ENCODE measurements at places on chromosomes 16 and 17.

GRCh38 chr17:50689956-50690886, 17.5 kb downstream of the ANKRD40 start:
- DNase-seq: no peak

GRCh38 chr17:8887834-8888703, 20.6 kb upstream of the PIK3R6 start:
- no peak for DNase-seq

DNA sequence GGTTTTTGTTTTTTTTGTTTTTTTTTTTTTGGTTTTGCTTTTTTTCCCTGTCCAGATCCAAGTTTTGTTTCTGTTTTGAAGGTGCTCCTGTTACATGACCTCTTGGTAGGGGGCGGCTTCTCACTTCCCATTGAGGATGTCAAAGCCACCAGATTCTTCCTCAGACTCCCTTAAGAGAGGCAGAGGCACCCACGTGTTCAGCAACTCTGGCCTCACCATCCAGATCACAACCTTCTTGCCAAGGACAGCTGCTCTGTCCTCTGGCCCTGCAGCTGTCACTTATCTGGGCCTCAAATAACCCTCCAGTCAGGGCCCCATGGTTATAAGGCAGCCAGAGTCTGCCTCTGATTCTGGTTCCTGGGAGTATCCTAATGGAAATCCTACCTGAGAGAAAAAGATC, 208.5 kb downstream of the STX8 start:
- DNase-seq: no peak

GRCh38 chr16:82965808-82966207, 339.0 kb downstream of the CDH13 start:
- no peak for DNase-seq

GRCh38 chr17:82399041-82399441, 19.1 kb upstream of the HEXD start:
- no peak for DNase-seq

DNA sequence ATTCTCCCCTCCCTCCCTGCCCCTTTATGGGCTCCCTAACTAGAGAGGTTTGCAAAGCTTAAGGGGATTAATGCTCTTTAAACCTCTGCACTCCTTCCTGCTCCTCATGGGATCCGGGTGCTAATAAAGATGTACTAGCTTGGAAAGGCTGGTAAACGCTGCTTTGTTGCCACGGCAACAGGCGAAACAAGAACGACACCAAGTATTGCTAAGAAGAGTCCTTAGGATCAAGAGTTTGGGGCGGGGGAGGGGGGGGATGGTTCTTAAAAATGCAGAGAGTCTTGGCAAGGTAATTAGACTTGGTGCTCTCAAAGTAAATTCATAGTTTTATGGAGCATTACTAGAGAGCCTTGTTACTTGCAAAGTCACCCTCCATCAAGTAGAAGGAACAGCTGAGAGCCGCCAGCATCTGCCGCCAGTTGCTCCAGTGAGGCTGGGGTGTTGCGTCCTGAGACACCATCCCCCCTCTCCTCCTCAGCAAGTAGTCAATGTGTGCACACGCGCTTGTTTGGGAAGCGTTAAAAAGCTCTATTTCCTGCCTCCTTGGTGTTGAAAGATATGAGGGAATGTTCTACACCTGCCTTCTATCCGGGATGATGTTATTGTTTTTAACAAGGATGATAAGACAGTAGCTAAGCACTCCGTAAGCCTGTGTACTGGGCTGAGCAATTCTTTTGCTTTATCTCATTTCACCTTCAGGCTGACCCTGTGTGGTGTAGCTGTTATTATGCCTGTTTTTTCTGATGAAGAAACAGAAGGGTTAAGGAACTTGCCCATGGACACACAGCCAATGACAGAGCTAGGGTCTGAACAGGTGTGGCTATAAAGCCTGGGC, 190.9 kb downstream of the CCDC182 start:
- DNase-seq: no peak

DNA sequence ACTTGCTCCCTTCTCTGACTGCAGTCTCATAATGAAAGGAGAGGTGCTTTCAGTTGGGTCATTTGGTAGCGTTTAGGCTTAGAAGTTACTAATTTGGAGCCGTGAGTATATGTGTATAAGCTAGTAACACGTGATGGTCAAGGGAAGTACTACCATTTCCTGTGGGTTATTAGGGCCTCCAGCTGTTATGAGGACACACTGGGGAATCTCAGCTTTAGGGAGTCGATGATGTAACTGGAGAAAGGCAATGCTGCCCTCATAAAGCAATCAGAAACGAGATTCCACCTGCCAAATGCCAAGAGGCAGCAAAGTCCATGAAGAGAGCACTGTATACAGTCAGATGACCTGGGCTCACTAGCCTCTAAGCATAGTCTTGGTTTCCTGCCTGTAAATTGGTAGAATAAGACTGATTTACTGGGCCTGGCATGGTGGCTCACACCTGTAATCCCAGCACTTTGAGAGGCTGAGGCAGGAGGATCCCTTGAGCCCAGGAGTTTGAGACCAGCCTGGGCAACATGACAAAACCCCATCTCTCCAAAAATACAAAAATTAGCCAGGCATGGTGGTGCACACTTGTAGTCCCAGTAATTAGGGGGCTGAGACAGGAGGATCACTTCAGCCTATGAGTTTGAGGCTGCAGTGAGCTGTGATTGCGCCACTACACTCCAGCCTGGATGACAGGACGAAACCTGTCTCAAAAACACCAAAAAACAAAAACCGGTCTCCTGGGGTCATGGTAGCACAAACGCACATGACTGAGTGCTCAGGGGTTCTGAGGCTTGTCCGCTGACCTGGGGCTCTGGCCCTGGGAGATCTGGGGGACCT, 53.0 kb downstream of the SF3B3 start:
- no peak for DNase-seq

GRCh38 chr17:74274709-74275340, 791 bp downstream of the DNAI2 start:
- no peak for DNase-seq

DNA sequence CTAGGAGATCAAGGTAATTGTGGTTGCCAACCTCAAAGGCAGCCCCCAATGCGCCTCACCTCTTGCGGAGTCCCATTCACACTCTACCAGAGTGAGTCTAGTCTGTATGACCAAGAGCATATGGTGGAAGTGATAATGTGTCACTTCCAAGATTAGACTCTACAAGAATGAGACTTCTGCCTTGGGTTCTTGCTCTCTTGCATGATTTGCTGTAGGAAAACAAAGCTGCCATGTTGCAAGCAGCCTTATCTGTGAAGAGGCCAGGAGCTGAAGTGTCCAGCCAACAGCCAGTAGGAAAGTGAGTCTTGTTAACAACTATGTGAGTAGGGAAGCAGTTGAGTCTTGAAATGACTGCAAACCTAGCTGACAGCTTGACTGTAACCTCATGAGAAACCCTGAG, 3.4 kb downstream of the TERF2 start:
- no peak for DNase-seq

DNA sequence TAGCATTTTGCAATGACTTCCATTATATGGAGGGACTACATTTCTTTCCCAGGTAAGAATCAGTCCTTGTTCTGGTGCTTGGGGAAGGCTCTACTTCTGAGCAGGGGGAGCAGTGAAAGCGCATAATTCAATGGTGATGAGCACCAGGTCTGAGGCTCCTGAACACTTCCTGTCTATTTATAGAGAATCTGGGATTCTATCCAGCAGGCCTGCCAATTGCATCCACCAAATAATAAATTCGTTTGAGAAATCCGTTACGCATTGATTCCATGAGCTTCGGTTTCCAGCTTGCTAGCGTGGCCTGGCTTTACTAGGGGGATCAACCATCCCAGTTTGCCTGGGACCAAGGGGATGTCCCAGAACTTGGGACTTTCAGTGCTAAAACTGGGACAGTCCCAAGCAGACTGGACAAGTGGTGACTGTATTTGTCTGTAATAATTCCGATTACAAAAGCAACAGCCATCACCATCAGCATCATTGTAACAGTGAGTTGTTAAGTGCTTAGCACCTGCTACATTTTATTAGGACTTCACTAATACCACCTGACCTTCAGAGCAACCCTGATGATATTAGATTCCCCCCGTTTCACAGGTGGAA, 349.9 kb downstream of the MAF start:
- no peak for DNase-seq

DNA sequence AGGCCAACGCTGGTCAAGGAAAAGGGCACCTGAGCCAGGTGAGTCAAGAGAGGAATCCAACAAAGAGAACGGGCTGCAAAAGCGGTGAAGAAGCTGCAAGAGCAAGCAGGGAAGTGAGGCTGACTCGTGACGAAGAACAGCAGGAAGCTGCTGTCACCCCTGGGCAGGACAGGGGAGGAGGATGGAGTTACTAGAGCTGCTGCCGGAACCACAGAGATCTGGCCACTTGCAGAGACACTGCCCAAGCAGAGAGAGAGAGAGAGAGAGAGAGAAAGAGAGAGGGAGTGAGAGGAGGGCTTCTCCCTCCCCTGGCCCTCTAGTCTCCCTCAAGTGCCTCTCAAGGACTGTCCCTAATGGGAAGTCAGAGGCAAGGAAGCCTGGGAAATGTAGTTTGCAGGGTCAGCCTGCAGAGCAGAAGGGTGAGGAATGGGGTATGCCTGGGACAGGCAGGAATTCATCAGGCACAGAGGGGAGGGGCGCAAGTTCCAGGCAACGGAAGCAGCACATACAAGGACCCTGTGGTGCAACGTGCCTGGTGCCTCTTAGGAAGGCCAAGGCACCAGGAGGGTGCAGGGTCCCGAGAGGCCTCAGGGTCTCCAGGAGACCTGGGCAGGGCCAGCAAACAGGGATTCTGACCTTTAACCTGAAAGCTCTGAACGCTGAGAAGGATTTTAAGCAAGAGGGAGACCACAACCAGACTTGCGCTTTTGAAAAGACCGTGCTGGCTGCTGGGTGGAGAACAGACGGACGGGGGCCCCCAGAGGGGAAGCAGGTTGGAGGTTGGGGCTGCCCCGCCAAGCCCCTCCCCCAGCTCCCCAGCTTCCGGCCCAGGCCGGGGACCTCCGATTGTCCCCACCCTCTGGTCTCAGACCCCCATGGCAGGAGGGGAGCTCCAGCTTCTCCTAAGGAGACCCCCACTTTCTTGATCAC, 45.8 kb upstream of the CIBAR2 start:
- no peak for DNase-seq

GRCh38 chr16:11909653-11910545, 5.9 kb downstream of the GSPT1 start:
- DNase-seq: no peak

DNA sequence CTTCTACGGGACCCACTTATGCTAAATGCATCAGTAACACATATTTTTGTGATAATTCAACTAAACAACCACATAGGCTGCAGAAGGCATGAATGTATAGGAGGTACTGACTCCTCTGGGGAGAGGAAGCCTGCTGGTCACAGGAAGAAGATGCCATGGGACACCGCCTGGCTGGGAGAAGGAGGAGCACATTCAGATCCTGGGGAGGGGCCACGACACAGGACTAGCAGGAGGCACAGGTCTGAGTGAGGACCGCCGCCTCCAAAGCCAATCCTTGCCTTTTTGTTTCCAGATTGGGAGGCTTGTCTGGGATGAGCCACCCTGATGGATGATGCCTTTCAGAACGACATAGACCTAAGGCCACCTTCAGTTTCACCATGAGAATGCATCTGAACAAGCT, 34.6 kb downstream of the MBTPS1 start:
- no peak for DNase-seq

DNA sequence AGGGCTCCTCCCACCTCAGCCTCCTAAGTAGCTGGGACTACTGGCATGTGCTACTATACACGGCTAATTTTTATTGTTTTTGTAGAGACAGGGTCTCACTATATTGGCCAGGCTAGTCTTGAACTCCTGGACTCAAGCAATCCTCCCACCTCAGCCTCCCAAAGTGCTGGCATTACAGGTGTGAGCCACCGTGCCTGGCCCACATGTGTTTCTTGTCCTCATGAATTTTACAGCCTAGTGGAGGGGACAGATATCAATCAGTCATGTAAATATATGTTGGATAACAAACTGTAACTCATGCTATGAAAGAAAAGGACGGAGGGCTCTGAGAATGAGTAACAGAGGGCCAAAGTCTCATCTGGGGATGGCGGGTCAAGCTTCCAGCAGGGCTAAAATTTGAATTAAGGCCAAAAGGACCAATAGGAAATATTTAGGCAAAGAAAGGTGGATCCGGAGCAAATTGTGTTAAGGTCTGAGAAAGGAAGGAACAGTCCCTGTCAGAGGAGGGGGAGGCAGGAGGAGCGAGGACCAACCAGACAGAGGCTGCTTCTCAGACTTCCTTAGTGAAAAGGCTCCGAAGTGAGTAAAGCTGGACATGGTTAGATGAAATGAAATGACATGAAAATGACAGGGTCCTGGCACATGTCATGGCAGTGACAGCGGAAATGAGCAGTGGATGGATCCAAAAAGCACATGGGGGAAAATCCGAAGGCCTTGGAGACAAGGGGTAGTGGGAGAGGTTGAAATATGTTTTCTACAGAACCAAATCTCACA, 3.8 kb downstream of the PDZD9 start:
- no peak for DNase-seq

GRCh38 chr17:39675390-39676082, 7.3 kb downstream of the PNMT start:
- DNase-seq: no peak

DNA sequence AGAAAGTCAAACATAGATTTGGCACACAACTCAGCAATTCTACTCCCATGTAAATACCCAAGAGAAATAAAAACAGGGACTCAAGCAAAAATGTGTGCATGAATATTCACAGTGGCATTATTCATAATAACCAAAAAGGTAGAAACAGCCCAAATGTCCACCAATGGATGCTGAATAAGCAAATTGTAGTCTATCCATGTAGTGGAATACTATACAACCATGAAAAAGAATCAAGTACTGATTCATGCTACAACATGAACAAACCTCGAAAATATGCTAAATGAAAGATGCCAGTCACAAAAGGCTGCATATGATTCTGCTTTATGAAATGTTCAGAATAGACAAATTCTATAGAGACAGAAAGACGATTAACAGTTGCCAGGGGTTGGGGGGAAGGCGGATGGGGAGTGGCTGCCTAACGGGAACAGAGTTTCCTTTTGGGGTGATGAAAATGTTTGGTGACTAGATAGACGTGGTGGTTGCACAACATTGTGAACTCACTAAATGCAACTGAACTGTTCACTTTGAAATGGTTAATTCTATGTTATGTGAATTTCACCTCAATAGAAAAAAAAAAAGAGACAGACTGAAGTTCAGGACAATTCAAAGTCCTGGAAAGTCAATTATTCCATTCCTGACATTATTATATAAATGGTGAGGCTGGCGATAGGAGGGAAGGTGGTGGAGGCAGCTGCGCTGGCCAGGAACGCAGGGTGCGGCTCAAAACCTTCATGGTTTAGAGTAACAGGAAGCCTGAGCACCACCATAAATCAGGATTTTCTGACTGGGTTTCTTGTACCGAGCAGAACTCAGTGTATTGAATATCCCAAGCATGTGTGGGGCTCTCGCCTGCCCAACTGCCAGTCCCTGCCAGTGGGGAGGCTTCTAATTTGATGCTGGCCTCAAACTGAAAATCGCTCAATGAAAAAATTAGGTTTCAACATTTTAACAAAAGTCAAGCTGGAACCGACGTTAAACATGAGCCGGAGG, 300.9 kb downstream of the C16orf95 start:
- DNase-seq: no peak

DNA sequence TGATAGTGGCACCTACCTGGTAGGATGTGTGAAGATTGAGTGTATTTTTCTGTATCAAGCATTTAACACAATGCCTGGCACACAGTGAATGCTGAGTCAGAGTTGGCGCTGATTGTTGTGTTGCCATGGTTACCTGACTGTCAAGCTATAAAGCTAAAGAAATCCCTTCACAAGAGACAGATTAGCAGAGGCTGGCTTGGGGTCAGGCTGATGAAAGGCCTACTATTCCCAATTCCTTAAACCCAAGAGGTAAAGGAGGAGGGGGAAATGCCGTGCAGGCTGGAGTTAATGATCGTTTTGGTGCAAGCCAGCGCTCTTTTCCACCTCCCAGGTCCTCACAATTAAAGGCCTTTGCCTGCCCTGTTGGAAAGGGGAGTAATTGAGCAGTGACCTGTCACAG, 5.9 kb downstream of the CLEC19A start:
- no peak for DNase-seq
